ENCODE measurements at places on chromosomes 3 and 15. TPM values are rescaled to one million over a fixed set of nuclear protein-coding genes. Genes with fewer than 3 reads are reported as not detected.

GRCh38 chr15:56247266-56247665, 3.6 kb upstream of the RFX7 start:
- no peaks in the 10 kb centered on the region for H3K27me3 ChIP-seq
- H3K4me1 ChIP-seq = peaks cover 19% of the 10 kb centered on the region

GRCh38 chr3:107347751-107348150, 29.5 kb upstream of the CCDC54 start:
- DNase-seq = no peak
- H3K27ac ChIP-seq = no peak overlapping the region
- H3K4me3 ChIP-seq = no peak overlapping the region

DNA sequence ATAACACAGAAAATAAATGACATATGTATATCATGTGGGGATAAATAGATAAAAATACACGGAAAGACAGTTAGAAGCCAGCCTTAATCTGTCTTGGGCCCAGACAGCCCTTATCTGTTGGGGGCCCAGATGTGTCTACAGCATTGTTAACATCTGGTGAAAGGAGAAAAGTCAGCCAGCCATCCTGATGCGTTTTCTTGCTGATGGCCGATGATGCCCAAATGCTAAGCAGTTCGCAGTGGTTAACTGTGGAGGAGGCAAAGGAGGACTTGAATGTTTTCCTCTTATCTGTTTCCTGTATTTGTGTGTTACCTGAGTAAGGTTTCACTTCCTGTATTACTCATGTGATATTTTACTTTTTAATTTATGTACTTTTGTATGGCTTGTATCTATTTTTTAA, 46.2 kb downstream of the NOX5 start:
- H3K4me1 ChIP-seq = peaks cover 11% of the 10 kb centered on the region
- peaks cover 15% of the 10 kb centered on the region for H3K27me3 ChIP-seq
- H3K27ac ChIP-seq = no peak overlapping the region
- no peaks in the 10 kb centered on the region for H3K36me3 ChIP-seq

DNA sequence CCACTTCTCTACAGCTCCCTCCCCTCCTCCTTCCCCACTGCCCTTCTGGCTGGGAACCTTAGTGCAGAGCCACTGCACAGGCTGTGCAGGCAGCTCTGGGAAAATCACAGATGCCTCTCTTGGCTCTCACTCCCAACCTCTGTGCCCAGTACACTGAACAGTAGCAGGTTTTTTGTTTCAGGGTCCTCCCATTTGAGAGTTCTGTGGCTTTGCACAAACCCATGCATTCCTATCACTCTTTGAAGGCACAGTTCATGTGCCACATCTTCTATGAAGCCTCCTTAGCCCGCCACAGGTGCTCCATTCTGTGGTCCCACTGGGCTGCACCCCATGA, 103.9 kb downstream of the SNRK start:
- H3K4me3 ChIP-seq = no peak overlapping the region
- H3K36me3 ChIP-seq = no peaks in the 10 kb centered on the region
- H3K27me3 ChIP-seq = no peaks in the 10 kb centered on the region
- H3K27ac ChIP-seq = peak overlapping the region; percentile 43
- peaks cover 3% of the 10 kb centered on the region for H3K4me1 ChIP-seq

Gene PAQR5
- total RNA-seq = 33.3 TPM

Data from transverse colon (tissue), 4 donors.